ENCODE measurements at places on chromosomes 7 and 10. TPM values are rescaled to one million over a fixed set of nuclear protein-coding genes. Genes with fewer than 3 reads are reported as not detected.

PYROXD2 gene
- 4.8 TPM for total RNA-seq

OR6B1 gene
- total RNA-seq, result not detected

ADRA2A gene
- total RNA-seq, result not detected

C7orf57 gene
- total RNA-seq, result 0.31 TPM

PAX4 gene
- total RNA-seq, result not detected

RTKN2 gene
- 0.95 TPM for total RNA-seq

FRAT1 gene
- 1.2 TPM for total RNA-seq

WDR86 gene
- 0.11 TPM for total RNA-seq

MGAM2 gene
- total RNA-seq, result not detected

ADAM8 gene
- total RNA-seq, result 3.8 TPM

CHAT gene
- not detected for total RNA-seq

MSRB2 gene
- 18.5 TPM for total RNA-seq

FXYD4 gene
- not detected for total RNA-seq

ABCC2 gene
- 142 TPM for total RNA-seq

TAS2R3 gene
- total RNA-seq, result not detected

NPY gene
- total RNA-seq, result not detected

TRIM50 gene
- not detected for total RNA-seq

DOCK1 gene
- 25.5 TPM for total RNA-seq

SEC61G gene
- 363 TPM for total RNA-seq

FUOM gene
- total RNA-seq, result 17.3 TPM

CDNF gene
- total RNA-seq, result 1.1 TPM

CNNM1 gene
- total RNA-seq, result 26.9 TPM

FRG2B gene
- total RNA-seq, result not detected

PNLIPRP2 gene
- total RNA-seq, result not detected

FKBP6 gene
- total RNA-seq, result not detected

SHTN1 gene
- total RNA-seq, result 24.9 TPM

FGFBP3 gene
- 2.2 TPM for total RNA-seq

KCNH2 gene
- total RNA-seq, result 2.0 TPM

MORN4 gene
- 7.8 TPM for total RNA-seq

DMBT1 gene
- total RNA-seq, result 0.19 TPM

INTS15 gene
- total RNA-seq, result 24.2 TPM

STAM gene
- total RNA-seq, result 23.8 TPM

C10orf53 gene
- not detected for total RNA-seq

PTN gene
- total RNA-seq, result not detected

PPP1R17 gene
- total RNA-seq, result not detected

FRMPD2 gene
- not detected for total RNA-seq

PTPRZ1 gene
- total RNA-seq, result not detected

AKR1B15 gene
- 21.6 TPM for total RNA-seq

ZFYVE27 gene
- 25.4 TPM for total RNA-seq

AGR3 gene
- total RNA-seq, result not detected

STRIP2 gene
- 6.5 TPM for total RNA-seq

SLC13A1 gene
- total RNA-seq, result not detected

ACSM6 gene
- total RNA-seq, result not detected

ZNF804B gene
- not detected for total RNA-seq

LIPN gene
- total RNA-seq, result not detected

ADCYAP1R1 gene
- 0.02 TPM for total RNA-seq

NPC1L1 gene
- total RNA-seq, result 0.08 TPM

ETV1 gene
- total RNA-seq, result 2.7 TPM

MALSU1 gene
- total RNA-seq, result 70.9 TPM

VAX1 gene
- 0.97 TPM for total RNA-seq

EPO gene
- not detected for total RNA-seq

UROS gene
- 55.3 TPM for total RNA-seq

SFTPD gene
- 0.20 TPM for total RNA-seq

LBX1 gene
- total RNA-seq, result not detected

CALML5 gene
- total RNA-seq, result not detected
